Endodermal cell (in vitro differentiated cells): ENCODE measurements at places on chromosomes 2 and 18. TPM values are rescaled to one million over a fixed set of nuclear protein-coding genes. Genes with fewer than 3 reads are reported as not detected.

The TMEM247 gene
- total RNA-seq, result not detected in 3 replicates

GRCh38 chr2:37730037-37730818, 58.8 kb upstream of the CDC42EP3 start:
- no peak for DNase-seq

DNA sequence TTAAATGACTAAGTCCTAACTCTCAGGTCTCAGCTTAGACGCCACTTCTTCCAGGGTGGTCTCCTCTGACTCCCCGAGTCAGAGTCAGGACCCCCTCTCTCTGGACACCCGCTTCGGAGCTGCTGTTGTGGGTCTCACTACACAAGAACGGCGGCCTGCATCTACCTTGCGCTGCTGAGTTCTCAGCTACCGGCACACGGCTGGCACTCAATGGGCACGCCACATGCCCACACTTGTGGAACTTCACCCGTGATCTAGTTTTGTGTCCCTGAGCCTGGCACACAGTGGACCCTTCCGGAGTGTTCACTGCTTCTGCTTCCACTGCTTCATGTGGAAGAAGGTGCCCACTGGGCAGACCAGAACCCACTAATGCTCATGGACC, 58.3 kb upstream of the ID2 start:
- no peak for DNase-seq

GRCh38 chr2:13686262-13686661, 946.3 kb upstream of the LRATD1 start:
- no peak for DNase-seq

The C2orf81 gene
- 4.8 to 10.9 TPM (median 7.6 TPM) in 3 replicates for total RNA-seq

DNA sequence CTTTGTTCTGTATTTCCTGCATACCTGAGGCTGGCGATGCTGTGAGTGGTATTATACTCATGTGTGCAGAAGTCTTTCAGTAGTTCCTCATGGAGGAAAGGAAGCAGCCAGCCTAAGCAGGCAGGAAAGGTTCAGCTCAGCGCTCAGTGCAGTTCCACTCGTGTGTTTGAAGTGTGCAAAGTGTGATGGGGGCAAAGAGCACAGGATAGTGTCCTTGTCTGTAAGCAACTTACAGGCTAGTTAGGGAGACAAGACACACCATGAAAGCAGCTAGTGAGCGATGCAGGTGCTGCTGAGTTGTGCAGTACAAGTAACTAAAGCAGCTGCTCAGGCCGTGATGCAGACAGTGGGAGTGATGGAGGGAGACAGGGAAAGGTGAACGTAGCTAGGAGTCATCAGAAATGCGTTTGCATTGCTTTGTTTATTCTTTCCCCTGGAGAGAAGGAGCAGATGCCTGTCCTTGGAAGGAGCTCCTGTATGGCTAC, 146.2 kb downstream of the LDLRAD4 start:
- DNase-seq, result peak; percentile 45

DNA sequence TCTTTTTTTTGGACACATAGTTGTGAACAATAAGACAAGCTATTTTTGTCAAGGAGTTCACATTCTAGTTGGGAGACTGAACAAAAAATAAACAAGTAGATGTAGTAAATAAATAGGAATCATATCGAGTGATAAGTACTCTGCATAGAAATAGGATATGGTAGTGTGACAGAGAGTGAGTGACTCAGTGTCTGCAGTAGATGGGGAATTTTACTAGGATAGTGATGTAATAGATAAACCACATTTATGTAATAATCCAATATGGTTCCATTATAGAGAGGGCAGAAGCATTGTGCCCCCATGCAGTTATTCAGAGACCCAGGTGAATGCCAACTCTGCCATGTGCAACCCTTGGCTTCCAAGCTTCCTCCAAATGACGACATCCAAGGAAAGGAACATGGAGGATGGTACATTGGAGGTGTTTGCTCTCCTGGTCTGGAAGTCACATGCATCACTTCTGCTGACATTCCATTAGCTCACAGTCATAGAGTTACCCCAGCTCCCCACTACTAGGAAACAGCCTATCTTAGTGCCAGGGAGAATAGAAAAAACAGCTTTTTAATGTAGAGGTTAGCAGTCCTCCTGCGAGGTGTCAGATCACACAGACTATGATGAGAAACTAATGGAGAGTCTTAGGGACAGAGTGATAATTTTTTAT, 595.4 kb downstream of the NYAP2 start:
- no peak for DNase-seq

The TUBA4A gene
- 3.7 to 41.0 TPM (median 4.0 TPM) in 3 replicates for total RNA-seq

DNA sequence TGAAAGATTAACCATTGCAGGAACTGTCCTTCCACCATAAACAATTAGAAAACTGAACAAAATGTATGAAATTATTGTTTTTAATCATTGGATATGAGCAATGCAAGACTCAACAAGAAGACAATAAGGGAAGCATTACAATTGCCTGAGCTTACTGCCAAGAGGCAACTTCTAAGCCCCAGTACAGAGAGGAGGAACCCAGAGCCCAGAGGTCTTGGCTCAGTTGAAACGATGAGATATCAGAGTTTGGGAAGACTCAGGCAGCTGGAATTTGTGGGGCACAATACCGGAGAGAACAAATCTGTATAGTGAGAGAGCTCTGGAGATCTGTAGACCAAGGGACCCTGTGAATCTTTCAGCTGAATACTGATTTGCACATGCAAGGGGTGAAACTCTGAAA, 80.6 kb upstream of the ZFP36L2 start:
- DNase-seq, result no peak

DNA sequence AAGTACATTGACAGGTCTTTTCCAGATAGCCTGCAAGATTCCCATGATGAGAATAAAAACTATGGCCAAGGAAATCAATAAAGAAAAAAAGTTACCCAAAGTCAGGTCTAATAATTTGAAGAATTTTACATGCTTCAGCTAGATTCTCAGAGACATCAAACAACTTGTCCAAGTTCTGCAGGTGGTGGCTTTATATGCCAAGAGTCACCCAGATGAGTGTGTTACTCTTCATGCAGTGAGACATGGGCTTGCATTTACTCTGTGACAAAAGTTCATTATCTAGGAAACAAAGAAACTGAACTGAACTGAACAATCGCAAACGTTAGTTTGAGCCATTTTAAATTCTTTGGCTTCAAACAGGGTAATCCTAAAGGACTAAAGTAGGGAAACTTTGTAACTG, 548.5 kb upstream of the SYT4 start:
- no peak for DNase-seq

GRCh38 chr2:239216614-239217273, 184.1 kb downstream of the HDAC4 start:
- no peak for DNase-seq

DNA sequence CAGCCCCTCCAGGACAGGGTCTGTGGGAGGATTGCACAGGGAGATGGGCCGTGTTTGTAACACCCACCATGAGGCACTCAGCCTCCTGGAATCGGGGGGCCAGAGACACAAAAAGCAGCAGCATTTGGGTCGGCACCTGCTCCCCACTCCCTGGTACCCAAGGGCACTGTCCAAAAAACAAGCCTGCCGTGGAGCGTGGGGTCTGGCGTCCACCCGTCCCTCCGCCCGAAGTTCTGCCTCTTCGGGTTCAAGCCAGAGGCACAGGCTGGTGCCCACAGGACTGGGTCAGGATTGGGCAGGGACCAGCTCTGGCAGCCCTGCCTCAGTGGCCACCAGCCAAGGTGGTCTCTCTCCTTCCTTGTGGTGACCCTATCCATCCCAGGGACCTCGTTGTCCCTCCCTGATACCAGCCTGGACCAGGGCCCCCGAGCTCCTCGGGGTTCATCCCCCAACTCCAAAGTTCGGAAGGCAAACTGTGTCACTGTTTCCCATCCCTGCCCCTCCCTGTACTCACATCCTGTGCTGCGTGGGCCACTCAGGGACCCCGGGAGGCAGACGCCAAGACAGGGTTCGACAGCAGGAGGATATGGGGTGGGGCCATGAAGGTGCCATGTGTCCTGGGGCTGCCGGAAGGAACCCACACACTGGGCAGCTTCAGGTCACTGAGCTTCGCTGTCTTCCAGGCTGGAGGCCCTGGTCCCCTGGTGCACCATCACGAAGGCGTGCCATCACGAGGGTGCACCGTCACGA, 126.0 kb upstream of the HDAC4 start:
- DNase-seq, result no peak

The CXCR4 gene
- total RNA-seq, result 454 and 496 TPM in 2 replicates

- DNase-seq, result no peak
These were observed 381.5 kb downstream of the NRXN1 start for GRCh38 chr2:50650403-50650810.

- DNase-seq, result peak; percentile 79
These were observed 2.4 kb downstream of the EPAS1 start for GRCh38 chr2:46299365-46300263.

GRCh38 chr2:24762518-24762917, 30.7 kb downstream of the PTRHD1 start:
- DNase-seq, result no peak

The MOGAT1 gene
- 0.38 TPM in 1 of 3 replicates, not detected in the others for total RNA-seq

The KDM3A gene
- 31.9 and 34.4 TPM in 2 replicates for total RNA-seq

- no peak for DNase-seq
These were observed 27.1 kb upstream of the ELOA2 start for GRCh38 chr18:47062471-47062870.

- peak; percentile 64 for DNase-seq
These were observed 54.4 kb upstream of the MYO3B start for GRCh38 chr2:170123593-170123992.

GRCh38 chr2:177231270-177231669, 18.7 kb downstream of the HNRNPA3 start:
- DNase-seq, result no peak

The COBLL1 gene
- total RNA-seq, result 13.2 and 17.3 TPM in 2 replicates

GRCh38 chr2:169095621-169096105, 26.3 kb downstream of the DHRS9 start:
- no peak for DNase-seq

The CD207 gene
- not detected in 3 replicates for total RNA-seq

The MEP1B gene
- total RNA-seq, result not detected in 2 replicates

The LBX2 gene
- 1.3 to 2.3 TPM (median 2.1 TPM) in 3 replicates for total RNA-seq

The TDRD15 gene
- total RNA-seq, result 0.29 and 0.44 TPM in 2 replicates

The MAPRE3 gene
- 2.8 and 3.2 TPM in 2 replicates for total RNA-seq

GRCh38 chr18:55585065-55585919, 2.7 kb downstream of the TCF4 start:
- no peak for DNase-seq

GRCh38 chr18:50790948-50791347, 28.9 kb downstream of the MRO start:
- no peak for DNase-seq

The IL36B gene
- total RNA-seq, result not detected in 3 replicates

DNA sequence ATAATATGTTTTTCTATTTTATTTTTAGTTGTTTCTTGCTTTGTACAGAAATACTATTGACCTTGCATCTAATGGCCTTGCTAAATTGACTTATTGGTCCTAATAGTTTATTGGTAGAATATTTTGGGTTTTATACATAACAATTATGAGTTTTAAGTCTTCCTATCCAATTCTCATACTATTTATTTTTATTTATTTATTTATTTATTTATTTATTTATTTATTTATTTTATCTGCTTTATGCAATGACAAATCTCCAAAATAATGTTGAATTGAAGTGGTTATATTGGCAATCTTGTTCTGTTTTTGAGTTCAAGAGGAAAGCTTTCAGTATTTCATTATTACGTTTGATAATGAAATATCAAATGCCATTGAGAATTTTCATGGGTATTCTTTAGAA, 488.3 kb downstream of the CDH2 start:
- DNase-seq, result no peak

DNA sequence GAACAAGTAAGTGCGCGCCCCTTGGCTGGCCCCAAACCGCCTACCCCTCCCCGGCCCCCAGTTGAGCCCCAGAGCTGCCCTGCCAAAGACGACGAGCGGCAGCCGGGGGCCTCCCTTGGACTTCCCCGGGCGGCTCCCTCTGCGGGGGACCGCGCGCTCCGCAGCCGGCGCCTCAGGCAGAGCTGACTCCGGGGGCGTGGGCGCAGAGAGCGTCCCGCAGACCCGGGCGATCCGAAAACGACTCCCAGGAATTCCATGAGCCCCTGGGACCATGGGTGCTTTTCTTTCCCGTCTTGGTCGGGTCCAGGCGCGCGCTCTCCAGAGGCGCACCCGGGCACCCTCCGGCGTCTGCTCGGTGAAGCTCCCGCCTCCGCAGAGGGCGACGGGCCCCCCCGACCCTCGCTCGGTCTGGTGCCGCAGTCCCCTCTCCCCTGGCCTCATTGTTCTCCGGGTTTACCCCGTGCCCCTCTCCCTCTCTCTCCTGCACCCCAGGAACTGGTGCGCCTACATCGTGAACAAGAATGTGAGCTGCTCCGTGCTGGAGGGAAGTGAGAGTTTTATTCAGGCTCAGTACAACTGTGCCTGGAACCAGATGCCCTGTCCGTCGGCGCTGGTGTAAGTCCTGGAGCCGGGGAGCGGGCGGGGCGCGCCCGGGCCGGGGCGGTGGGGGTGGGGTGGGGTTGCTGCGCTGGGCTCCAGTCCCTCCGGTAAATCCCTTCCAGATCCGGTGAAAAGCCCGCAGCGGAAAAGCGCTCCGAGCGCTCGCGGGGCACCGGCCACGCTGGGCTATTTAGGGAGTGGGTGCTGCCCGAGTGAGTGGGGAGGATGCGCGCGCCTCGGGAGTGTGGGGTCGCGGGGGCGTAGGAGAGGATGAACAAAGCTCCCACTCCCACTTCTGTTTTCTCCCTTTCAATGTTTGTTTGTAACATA, 776 bp downstream of the EMILIN2 start:
- peak; percentile 75 for DNase-seq

The RIT2 gene
- total RNA-seq, result 0.81 and 0.90 TPM in 2 replicates

- no peak for DNase-seq
These were observed 250.9 kb downstream of the ASXL3 start for GRCh38 chr18:33828949-33829348.

DNA sequence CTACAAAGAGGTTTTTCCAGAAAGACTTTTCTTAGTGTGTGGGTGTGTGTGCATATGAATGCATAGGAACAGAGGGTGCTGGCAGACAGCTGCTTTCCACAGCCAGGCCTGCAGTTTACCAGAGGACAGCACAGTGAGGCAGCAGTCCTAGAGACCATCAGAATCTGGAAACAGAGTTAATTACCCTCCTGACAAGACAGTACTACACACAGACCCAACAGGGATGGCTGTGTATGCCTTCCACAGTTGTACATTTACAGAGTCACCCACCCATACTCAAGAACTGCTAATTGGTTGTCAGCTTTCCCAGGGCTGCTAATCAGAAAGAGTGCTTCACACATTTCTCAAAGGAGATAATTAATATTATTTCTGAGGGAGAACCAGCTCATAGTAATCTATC, 104.7 kb downstream of the FEZ2 start:
- DNase-seq, result no peak

DNA sequence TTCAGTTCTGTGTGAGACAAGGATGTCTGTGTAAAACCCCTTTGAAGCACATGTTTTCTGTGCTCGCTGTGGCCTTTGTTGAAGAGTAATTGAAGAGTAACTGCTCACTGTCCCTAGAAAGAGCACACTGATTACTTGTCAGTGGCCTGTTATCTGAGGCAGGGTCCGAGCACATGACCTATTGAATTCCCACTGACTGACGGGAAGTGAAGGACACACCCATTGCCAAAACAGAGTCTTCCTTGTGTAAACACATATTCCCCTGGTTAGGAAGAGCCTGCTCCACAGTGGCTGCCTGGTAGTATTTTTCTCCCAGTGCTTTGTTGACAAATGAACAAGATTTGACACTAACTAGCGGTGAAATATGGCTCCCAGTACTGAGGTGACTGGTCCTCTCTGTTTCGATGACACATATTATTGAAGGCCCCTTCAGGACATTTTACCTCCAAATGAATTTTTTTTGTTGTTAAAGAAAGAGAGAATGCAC, 148.5 kb upstream of the GYPC start:
- DNase-seq, result no peak

The UGT1A8 gene
- total RNA-seq, result 0.09 TPM in 1 of 2 replicates, not detected in the other

GRCh38 chr2:185108588-185108987, 510.3 kb downstream of the ZNF804A start:
- DNase-seq, result no peak

The UGT1A5 gene
- total RNA-seq, result not detected in 3 replicates

- peak; percentile 82 for DNase-seq
These were observed 44.0 kb downstream of the PDCL3 start for GRCh38 chr2:100606726-100607343.
